RPMI8226 (cell line): ENCODE measurements at places on chromosomes 5 and 9.
A peak's percentile ranks its signal among the peaks of the same experiment; 100 is the strongest.

DNA sequence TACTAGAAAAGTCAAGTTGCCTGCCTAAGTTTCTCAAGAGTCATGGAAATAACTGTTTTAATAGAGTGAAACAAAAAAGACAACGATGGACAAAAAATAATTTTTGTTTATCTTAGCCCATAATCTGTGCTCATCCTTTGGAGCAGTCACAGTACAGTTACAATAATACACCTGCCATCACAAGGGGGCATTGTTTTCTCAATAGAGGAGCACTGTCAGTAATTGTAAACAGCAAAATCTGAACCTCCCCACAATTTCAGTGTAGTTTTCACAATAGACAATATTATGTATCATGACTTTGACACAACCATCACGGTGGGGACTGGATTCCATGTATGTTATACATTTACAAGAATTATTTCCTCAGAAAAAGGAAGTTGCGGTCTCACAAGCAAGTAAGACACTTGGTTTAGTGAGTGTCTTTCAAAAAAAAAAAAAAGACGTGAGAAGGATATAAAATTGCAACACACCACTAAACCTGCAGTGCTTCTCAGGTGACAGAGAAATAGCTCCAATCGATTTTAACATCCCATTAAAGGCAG lies 586.3 kb downstream of the PTPRD start:
- DNase-seq: no peak

DNA sequence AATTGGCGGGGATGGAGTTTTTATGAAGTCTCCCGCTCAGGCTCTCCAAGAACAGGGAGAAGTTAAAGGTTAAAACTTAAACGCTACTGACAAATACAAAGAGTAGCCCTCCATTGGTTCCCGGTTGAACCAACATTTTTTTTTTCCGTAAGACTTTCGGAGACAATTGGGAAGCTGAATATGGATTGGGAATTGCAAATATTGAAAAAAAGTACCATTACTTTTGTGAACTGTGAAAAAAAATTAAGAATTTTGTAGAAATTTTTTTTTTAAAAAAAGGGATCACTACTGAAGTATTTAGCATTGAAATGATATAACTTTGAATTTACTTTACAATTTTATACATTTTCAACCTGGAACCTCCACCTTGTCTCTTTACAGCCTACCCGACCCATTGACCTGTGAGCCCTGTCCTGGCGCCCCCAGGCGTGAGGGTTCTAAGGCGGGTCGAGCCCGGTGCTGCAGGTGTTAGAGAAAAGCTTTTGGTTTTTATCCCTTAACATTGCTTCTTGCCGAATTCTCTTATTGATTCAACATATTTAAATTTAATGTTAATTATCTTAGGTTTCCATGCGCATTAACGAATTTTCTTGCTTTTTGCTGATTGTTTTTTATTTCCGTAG lies 448 bp upstream of the ZNF782 start:
- DNase-seq: no peak

- DNase-seq: peak; percentile 44
Observed at GRCh38 chr9:14616188-14616982, 76.8 kb downstream of the ZDHHC21 start.

GRCh38 chr9:121373011-121373729 lies 3.1 kb upstream of the STOM start:
- no peak for DNase-seq

DNA sequence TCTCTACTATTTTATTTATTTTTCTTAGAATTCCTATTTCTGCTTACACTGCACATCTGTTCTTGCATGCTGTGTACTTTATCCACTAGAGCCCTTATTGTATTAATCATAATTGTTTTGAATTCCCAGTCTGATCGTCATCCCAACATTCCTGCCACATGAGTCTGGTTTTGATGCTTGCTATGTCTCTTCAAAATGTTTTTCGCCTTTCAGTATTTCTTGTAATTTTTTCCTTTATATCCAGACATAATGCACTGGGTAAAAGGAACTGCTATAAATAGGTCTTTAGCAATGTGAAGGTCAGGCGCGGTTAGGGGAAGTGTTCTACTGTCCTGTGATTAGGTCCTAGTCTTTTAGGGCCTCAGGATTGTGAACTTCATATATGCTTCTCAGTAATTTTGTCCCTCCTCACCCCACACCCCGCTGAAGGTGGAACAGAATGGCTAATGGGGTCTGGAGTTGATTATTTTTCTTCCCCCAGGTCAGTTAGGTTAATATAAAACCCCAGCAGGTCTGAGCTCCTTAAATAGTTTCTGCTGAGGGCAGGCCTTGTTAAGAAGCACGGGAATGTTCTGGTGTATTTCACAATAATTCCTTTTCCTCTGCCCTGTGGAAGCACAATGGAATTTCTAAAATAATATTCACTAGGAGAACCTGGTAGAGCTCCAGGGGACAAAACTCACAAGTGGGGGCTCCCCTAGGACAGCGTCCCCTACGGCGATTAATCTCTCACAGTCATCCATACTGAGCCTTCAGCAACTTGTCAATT lies 146.6 kb upstream of the TUT7 start:
- no peak for DNase-seq

DNA sequence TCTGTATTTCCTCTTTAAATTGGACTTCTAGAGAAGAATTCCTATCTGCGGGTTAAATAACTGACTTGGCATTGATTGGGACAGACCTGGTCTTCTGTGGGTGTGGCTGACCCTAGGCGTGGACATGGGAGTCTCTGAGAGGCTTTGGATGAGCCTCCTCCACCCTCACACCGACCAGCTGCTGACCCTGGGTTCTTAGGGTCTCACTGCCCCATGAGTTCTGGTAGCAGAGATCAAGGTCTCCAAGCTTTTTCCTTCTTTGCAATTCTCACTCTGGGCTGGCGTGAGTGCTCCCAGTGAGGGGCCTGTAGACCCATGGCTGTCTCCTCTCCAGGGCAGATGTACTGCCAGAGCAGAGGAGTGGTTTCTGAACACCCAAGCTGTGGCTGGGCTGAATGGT lies 41.6 kb upstream of the PITX1 start:
- no peak for DNase-seq

DNA sequence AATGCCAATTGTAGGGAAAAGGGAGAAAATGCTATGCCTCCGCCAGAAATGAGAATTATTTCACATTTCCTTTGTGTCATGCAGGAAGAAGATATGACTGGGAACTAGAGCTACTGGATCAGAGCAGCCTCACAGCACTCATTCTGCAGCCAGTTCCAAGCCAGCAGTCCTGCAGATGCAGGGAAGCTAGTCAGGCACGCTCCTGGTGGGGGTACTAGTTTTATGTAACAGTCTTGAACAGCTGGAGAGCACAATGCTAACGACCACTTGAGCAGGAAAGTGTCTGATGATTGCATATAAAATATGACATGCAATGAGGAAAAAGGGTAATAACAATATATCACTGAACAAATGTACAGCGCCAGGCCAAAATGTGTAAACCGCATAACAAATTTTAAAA lies 21.7 kb downstream of the CDH10 start:
- no peak for DNase-seq

DNA sequence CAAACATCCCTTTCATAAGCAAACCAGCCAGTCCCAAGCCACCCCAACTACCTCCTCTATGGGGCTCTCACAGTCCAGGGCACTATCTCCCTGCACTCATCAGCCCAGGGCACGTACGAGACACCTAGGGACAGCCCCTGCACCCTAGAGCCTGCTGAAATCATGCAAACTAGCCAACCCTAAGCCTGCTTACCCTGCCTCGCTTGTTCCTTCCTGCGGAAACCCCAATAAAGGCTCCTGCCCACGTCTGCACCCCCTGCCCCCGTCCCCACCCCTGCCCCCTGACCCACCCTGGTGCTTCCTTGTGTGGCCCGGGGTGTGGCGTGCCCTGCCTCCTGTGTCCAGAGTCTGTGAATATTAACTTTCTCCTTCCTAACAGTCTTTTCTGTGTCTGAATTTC lies 135.9 kb downstream of the GADD45G start:
- DNase-seq: no peak

DNA sequence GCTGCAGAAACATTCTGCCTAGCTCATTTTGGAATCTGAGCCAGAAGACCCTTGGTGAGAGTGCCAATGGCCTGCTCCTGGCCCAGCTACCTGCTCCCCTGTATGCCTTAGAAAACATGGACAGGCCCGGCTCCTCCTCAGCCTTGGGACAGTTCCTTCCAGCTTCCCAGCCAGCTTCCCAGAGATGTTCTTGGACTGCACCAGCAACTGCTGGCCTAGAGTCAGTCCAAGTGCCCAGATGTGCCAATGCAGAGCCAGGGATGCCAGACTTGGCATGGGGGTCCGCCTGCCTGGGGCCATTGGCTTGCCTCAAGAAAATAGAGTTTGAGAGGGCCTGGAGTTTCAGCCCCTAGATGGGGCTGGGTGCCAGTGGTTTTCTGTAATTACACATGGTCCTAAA lies 142.2 kb upstream of the TRIM32 start:
- no peak for DNase-seq

- DNase-seq: peak; percentile 56
Observed at GRCh38 chr5:125198270-125198974, 452.0 kb upstream of the ZNF608 start.

DNA sequence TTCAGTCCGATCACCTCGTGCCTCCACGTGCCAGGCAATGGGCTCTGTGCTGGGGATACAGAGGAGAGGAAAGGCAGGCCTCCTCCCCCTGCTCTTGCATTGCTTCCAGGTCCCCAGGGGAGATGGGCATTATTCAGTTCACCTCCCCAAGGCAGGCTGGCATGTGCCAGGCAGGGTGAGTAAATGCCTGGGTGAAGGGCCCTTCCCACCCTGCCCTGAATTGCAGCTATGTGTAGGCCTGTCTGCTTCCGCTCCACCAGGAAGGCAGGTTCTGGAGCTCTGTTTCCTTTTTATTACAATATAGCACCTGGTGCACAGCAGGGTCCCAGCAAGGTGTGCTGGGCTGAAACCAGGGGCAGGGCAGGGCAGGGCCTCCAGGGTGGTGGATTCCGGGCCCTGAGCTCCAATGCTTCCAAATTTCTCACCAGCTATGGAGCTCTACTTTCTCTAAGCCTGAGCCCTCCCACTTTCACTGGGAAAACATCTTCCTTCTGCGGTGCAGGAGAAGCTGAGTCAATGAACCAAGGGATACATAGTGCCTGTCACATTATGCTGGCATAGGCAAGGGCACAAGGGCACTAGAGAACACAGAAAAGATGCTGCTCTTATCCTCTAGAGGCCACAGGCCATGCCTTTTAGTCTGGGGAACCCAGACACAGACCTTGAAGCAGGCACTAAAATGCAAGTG lies 42.0 kb downstream of the SHB start:
- no peak for DNase-seq

- DNase-seq: no peak
Observed at GRCh38 chr9:72361217-72361616, 3.8 kb downstream of the ZFAND5 start.

GRCh38 chr5:126410623-126411022 lies 12.6 kb upstream of the GRAMD2B start:
- DNase-seq: no peak
